ENCODE measurements at places on chromosomes 5 and 9. TPM values are rescaled to one million over a fixed set of nuclear protein-coding genes. Genes with fewer than 3 reads are reported as not detected.

DNA sequence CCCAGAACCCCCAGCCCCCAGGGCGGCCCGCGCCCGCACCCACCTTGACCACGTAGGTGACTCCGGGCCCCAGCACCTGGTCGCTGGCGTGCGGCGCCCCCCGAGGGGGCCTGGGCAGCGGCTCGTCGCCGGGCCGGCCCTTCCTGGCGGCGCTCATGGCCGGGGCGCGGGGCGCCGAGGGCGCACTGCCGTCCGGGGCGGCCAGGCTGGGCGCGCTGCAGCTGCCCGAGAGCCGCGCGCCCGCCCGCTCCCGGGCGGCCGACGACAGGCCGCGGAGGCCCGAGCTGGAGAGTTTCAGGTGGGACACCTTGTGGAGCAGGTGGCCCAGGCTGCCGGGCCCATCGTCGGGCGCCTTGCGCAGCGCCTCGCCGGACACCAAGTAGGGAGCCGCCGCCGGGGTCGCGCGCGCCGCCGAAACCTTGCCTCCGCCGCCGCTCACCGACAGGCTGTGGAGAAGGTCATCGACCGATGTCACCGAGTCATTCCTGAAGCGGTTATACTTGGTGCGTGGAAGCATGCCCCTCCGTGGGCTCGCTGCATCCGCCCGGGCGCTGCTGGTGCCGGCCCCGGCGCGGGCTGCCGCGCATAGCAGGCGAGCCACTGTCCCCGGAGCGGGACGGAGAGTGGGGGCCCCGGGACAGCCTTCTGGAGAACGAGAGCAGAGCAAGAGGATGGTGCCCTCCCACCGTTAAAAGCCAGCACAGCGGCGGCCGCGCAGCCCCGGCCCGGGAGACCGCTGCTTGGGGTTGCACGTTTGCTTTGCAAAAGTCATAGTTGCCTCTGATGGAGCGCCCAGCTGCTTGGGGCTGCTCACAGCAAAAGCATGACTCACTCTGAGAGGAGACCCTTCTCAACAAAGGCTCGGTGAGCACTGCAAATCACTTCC is at the start of gene SHC3:
SHC3 (minus strand) TSS at position 875 of the 886 bp plus-strand sequence; CDS start at position 517, 358 bp downstream.
- DNase-seq, result no peak

DNA sequence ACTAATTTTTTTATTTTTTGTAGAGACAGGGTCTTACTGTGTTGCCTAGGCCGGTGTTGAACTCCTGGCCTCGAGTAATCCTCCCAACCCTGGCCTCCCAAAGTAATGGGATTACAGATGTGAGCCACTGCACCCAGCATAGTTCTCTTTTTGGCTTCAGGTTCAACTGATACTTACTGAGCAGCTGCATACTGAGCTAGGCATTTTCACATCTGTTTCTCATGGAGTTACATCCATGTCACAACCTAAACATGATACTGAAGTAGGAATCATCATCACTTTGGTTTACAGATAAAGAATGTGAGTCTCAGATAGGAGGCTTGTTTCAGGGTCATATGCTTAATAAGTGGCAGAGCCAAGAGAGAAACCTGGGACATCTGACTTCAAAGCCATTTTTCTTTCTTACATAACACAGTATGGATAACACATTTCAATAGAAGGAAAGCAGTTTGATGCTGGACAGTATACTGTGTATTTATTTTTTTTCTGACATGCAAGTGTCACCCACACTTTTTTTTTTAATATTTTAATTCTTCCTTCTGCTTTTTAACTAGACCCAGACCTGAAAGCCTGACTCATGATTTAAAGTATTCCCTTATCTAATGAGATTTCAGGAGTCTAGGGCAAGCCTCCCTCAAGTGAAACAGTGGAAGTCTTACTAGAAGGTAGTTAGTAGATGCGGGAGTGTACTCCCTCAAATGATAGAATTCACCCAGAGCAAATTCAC is 90.8 kb downstream of the HACD4 start:
- DNase-seq, result peak; percentile 3

DNA sequence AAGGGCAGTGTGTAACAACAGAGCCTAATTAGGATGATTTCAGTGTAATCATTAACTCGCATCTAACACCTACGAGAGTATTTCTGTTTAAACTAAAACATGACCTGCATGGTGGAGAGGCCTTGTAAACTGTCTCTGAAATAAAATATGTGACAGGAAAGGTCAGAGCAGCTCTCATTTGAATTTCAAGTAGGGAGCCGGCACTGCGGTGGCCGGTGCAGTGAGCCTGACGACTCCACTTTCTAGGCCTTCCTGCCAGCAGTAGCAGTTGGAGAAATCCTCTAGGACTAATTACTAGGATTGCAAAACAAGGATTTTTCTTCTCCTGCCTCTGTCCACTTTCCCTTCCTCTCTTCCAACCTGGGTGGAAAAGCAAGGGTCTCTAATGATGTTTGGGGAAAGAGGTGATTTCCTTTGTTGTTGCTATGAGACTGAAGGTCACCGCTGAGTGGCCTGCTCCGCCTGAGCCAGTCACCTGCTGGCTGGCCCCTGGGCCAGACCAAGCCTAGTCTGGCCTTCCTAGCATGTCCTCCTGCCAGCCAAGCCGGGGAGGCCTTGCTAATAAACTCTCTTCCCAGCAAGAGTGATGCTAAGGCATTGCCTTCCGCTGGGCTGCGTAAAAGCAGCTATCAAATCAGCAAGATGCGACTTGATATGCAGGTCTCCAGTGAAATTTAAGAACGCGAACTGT is 245.7 kb downstream of the PSAT1 start:
- DNase-seq, result no peak

DNA sequence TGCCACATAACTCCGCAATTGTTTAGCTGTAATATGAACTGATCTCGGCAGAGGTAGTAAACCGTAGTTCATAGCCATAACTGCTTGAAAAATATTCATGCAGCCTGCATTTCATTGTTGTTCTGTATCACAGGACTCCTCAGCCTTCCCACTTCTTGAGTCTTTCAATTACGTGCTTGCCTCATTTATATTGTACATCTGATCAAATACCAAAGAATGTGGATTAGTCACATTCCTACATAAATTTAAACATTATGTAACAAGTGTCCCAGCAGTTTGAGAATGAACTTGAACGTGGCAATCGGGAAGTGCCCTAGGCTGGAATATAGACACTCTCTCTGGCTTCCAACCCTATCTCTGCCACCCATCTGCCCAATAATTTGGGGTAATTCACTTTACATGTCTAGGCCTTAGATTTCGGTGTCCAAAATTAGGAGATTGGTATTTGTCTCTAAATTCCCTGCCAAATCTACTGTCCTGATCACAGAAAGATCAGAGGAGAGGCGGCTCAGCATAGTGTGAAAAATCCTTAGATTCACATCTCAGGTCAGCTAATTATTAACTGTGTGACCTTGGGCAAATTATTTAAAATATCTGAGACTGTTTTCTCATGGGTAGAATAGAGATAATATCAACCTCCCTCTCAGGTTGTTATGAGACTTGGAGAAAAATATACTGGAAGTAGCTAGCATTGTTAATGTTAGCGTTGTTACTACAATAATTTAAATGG is 215.1 kb upstream of the RFX3 start:
- DNase-seq, result no peak

DNA sequence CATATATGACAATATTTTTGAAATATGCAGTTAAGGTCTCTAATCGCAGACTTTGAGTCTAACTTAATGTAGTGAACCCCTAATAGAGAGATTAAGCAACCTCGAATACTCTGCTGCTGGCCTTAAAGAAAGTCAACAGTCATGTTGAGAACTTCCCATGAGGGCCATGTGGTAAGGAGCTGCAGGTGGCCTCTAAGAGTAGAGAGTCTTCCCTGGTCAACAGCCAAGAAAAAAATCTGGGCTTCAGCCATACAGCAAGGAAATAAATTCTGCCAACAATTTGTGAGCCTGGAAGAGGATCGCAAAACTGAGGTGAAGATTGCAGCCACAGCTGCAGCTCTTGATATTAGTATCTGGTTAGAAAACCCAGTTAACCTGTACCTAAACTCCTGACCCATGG is 935.2 kb upstream of the TYRP1 start:
- no peak for DNase-seq

- peak; percentile 51 for DNase-seq
Measured at GRCh38 chr5:73451224-73452130, 2.9 kb upstream of the FOXD1 start.

The CSNK1A1 gene
- total RNA-seq, result 268 TPM

DNA sequence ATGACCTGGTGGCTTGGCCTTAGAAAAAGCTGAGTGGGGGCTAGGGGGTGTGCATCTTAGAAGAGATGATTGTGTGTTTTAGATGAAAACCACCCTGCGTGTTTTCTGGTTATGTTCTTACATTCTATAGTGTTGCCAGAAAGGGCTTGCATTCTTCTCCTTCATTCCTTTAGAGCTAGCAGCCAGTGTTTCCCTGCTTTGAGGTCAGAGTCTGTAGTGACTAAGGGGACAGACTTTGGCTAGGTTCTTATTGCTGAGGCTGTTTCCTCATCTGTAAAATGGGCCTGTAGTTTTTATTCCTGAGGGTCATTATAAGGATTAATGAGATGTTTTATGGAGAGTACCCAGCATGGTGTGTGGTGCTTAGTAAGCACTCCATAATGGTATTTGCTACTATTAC is 6.4 kb downstream of the MAST4 start:
- DNase-seq, result no peak

- DNase-seq, result peak; percentile 97
Measured at GRCh38 chr9:76866689-76867088, 39.2 kb downstream of the PRUNE2 start.

The FOXD1 gene
- total RNA-seq, result 24.8 TPM

The IRGM gene
- 0.57 TPM for total RNA-seq

GRCh38 chr5:32027093-32027716 is 146.9 kb downstream of the GOLPH3 start:
- DNase-seq, result peak; percentile 71

DNA sequence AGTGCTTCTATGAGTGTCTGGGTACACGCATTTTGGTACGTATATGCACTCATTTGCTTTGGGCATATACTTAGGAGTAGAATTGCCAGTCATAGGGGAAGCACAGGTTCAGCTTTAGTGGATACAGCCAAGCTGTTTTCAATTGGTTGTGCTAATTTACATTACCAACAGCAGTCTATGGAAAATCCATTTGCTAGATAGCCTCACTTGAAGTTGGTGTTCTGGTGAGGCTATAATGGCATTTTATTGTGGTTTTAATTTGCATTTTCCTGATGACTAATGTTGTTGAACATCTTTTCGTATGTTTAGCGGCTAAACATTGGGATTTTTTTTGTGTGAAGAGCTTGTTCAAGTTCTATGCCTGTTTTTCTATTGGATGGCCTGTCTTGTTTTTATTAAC is 76.8 kb upstream of the ANKH start:
- DNase-seq, result no peak

The GGTA1 gene
- not detected for total RNA-seq

Data from LHCN-M2 (cell line).